Right renal pelvis (tissue), 4 donors: ENCODE measurements at places on chromosomes 5 and 9.

DNA sequence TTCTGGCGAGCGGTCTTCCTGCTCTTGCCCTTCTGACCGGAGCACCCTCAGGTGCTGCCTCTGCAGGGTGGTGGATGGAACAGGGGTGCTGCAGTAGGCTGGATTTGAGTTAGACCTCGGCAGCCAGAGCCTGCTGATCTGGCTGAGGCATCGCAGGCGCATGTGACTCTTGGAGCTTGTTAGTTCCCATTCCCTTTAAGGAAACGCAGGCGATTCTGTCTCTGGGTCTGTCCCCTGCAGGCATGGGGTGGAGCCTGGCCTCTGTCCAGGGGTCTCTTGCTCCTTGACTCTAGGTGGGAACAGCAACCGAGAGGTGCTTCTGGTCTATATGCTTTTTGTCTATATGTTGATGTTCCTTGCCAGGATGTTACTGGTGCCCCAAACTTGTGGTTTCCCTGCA lies 3.1 kb downstream of the WNK2 start:
- no peak for DNase-seq

DNA sequence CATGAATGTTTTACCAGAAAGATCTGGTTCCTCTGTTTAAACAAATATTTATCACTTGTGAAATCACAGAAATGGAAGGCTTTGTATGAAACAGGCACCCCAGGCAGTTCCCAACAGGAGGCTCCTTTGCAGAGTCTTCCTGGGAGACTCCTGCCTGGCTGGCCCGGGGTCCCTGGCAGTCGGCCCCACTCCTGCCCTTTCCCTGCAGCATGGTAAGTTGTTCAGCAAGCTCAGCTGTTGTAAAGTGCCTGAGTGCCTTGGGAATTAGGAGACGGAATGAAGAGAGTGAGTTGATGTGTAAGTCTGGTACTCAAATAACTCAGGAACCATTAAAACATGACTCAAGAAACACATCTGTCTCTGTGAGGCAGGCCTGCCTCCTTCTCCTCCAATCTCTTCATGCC lies 17.5 kb upstream of the LHFPL2 start:
- DNase-seq: no peak

- DNase-seq: no peak
Observed at GRCh38 chr5:33848554-33848953, 43.2 kb downstream of the ADAMTS12 start.

GRCh38 chr9:82582693-82583092 lies 480.2 kb downstream of the RASEF start:
- DNase-seq: no peak

- DNase-seq: no peak
Observed at GRCh38 chr5:146000072-146000471, 63.7 kb downstream of the SH3RF2 start.

GRCh38 chr5:141951332-141951781 lies 6.6 kb downstream of the PCDH12 start:
- DNase-seq: no peak

DNA sequence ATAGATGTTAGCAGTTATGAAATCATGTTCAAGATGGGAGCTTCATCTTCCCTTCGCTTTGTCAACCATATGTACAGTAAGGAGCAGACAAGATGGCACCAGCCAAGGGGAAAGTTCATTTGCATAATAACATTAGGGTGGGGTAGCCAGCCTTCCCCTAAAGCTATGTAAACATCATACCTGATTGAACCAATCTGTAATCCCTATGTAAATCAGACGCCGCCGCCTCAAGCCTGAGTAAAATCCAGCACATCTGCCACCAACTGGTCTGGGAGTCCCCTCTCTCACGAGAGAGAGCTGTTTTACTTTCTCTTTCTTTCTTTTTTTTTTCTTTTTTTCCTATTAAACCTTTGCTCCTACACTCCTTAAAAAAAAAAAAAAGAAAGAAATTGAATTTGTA lies 30.8 kb upstream of the REEP2 start:
- no peak for DNase-seq

DNA sequence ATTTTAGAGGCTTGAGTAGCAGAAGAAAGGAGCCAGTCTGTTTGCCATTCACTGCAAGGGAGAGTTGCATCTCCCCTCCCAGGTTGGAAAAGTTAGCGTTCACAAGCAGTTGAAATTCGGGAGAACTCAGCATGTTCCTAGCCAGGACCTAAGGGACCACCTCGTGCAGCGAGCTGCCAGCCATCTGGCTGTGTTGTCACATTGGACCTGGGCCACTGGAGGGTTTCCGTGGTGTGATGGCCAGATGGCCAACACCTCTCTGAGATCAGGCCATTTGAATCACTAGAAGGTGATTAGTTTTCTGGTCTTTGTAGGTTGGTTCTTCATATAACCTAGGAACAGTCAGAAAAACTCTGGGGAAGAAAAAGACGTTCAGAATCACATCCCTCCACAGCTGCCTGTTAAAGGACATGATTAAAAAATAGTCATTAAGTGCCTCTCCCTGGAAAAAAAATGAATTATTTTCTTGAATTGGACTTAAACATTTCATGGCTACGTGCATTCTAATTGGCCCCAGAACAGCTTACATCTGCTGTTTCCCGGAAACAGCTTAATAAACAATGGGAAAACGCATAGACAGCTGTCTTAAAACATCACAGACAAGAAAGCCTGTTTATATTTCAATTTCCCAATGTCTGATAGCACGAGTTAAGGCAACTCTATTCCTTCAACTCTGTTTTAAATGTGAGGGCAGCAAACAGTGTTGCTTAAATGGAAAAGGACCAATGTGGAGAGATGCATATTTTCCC lies 303.9 kb downstream of the TENT4A start:
- no peak for DNase-seq

- DNase-seq: no peak
Observed at GRCh38 chr5:9278921-9279603, 266.8 kb downstream of the SEMA5A start.

DNA sequence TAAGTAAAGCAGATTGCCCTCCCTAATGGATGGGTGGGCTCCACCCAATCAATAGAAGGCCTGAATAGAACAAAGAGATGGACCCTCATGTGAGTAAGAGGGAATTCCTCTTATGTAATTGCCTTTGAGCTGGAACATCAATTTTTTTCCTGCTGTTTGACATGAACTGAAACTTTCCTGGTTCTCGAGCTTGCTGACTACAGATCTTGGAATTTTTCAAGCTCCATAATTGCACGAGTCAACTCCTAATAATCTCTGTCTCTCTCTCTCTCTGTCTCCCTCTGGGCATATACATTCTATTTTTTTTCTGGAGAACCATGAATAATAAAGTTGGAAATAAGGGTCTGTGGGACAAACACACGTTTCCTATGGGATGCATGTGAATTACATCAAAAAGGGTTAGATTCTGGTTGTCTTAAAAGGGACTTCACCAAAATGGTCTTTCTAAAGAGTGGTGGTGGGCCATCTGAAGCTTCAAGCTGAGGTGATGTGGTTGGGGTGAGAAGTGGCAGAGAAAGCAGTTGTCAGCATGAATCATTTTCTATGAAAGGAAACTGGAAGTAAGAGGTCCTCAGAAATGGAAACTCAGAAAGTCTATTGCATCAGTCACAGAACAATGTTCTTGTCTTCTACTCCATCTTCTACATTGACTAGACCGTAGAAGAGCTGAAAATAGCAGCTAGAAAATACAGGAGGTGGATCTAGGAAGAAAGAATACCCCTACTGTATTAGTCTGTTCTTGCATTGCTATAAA lies 47.0 kb upstream of the HOMER1 start:
- DNase-seq: no peak

DNA sequence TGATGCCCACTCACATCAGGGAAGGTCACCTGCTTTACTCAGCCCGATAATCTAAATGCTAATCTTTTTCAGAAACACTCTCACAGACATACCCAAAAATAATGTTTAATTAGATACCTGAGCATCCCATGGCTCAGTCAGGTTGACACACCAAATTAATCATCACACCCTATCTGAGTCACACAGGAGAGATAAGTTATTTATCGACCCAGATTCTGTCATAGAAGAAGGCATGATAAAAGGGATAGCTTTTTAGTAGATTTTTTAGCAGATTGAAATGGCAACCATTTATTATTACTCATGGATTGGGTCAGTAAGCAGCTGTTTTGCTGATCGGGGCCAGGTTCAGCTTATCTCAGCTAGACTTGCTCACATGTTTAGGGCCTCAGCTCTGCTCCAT lies 97.8 kb upstream of the TYRP1 start:
- DNase-seq: no peak

- no peak for DNase-seq
Observed at GRCh38 chr5:58972301-58972700, 389.4 kb downstream of the RAB3C start.

DNA sequence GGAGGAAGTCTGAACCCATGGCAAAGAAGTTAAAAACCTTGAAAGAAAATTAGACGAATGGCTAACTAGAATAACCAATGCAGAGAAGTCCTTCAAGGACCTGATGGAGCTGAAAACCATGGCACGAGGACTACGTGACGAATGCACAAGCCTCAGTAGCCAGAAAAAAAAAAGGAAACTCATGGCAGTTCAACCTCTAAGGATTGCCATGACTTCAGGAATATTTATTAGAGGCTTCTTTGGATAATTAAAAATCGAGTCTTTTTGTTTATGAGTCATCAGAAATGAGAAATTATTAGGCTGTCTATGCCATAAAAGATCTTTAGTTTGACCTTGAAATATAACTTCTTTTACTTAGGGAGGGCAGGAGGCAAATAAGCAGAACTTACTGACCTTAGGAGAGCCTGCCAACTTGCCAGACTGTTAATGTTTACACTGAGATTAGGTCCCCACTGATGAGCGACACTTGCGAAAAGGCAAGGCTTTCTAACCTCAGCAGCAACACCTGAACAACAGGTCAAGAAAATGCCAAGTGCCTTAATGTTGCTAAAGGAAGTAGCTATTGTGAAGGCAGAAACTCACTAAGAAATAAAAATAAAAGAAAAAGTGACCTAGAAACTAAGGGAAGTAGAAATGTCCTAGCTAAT lies 55.2 kb upstream of the TUSC1 start:
- no peak for DNase-seq

DNA sequence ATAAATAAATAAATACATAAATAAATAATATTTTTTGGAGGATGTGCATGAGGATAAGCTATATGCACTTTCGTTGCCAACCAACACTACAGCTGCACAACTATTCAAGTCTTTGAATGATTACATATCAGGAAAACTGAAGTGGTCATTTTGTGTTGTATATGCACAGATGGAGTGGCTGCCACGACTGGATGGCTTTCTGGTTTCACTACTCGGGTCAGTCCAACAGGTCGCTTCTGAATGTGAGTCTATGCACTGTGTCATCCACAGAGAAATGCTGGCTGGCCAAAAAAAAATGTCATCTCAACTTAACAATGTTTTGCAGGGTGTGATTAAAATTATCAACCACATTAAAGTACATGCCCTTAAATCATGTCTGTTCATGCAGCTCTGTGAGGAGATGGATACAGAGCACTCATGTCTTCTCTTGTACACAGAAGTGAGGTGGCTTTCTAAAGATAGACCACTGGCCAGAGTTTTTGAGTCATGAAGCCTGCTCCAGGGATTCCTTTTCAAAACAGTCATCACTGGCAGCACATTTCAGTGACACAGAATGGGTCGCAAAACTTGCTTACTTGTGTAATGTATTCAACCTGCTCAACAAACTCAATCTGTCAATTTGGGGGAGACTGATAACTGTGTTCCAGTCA lies 589.8 kb upstream of the CYLC2 start:
- no peak for DNase-seq

GRCh38 chr9:93224591-93224990 lies 40.7 kb downstream of the WNK2 start:
- DNase-seq: no peak

- DNase-seq: no peak
Observed at GRCh38 chr9:131625508-131625787, 80.1 kb downstream of the PRRT1B start.

- DNase-seq: no peak
Observed at GRCh38 chr5:179054876-179055275, 5.3 kb upstream of the ZNF354C start.

DNA sequence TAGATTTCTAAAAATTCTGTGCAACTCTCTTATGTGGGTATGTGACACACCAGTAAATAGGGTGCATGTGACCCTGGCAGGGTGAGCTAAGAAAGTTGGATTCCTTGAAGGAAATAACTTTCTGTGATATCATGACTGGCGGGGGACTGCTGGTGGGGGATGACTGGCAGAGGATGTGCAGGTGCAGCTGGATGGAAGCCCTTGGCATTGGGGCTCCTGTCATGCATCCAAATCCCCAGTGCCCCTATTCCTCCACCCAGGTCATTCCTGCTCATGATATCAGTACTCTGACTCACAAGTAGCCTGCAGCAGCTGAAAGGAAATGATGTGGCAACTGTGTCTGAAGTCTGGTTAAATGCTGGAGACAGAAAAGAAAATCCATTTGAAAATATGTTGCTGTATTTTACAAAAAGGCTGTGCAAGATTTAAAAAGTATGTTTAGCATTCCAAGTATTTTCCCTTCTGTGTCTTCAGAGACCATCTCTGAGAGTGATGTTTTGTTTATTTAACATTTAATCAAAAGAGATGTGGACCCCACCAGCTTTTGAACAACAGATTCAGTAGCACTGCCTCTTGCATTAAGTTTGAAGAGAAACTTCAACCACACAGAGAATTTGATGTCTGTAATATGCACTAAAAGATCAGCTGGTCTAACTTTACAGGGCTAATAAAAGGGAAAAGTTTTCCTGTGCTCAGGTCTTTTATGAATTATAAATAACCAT lies 17.9 kb upstream of the ZSWIM6 start:
- no peak for DNase-seq

DNA sequence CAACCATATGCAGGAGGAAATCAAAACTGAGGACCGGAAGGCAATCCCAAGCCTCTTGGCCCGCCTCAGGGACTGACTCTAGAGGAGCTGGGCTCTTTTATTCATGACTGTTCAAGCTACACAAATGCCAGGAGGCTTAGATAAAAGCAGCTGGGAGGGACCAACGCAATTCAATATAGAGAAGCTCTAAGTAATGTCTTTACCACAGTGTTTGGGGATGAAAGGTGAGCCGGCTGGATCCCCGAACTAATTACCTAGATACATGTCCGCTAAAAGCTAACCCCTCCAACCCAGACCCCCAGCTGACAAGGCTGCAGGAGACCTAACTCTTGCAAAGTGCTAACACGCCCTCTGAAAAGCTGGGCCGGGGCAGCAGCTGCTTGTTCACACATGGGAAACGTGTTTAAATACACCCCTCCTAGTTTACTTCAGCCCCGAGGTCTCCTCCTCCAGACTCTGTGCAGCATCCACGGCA lies 67.5 kb downstream of the TLE1 start:
- DNase-seq: no peak

- DNase-seq: no peak
Observed at GRCh38 chr5:149671544-149671943, 58.6 kb upstream of the PPARGC1B start.

GRCh38 chr5:180791611-180792213 lies 10.9 kb downstream of the MGAT1 start:
- DNase-seq: no peak

GRCh38 chr5:91146905-91147600 lies 236.1 kb downstream of the ARRDC3 start:
- DNase-seq: no peak

- no peak for DNase-seq
Observed at GRCh38 chr9:116144038-116144437, 9.6 kb upstream of the PAPPA start.

- no peak for DNase-seq
Observed at GRCh38 chr9:68619636-68620035, 79.0 kb upstream of the TMEM252 start.

- no peak for DNase-seq
Observed at GRCh38 chr9:114346146-114346545, 16.5 kb downstream of the ORM2 start.

GRCh38 chr9:16500386-16500785 lies 370.1 kb downstream of the BNC2 start:
- DNase-seq: no peak

- DNase-seq: no peak
Observed at GRCh38 chr9:130020618-130021017, 22.4 kb downstream of the FNBP1 start.

GRCh38 chr9:19149230-19149629 lies 21.9 kb upstream of the PLIN2 start:
- no peak for DNase-seq
